ENCODE measurements at places on chromosomes 11 and 22. TPM values are rescaled to one million over a fixed set of nuclear protein-coding genes. Genes with fewer than 3 reads are reported as not detected.

The TP53I11 gene
- 159 TPM for total RNA-seq

The SLC22A25 gene
- not detected for total RNA-seq

The TBX10 gene
- total RNA-seq = not detected

The DLG2 gene
- 1.2 TPM for total RNA-seq

The YWHAH gene
- total RNA-seq = 150 TPM

The DDT gene
- total RNA-seq = 108 TPM
